Lower lobe of right lung (tissue), 2 donors: ENCODE measurements at places on chromosomes 3 and 15. TPM values are rescaled to one million over a fixed set of nuclear protein-coding genes. Genes with fewer than 3 reads are reported as not detected.

DNA sequence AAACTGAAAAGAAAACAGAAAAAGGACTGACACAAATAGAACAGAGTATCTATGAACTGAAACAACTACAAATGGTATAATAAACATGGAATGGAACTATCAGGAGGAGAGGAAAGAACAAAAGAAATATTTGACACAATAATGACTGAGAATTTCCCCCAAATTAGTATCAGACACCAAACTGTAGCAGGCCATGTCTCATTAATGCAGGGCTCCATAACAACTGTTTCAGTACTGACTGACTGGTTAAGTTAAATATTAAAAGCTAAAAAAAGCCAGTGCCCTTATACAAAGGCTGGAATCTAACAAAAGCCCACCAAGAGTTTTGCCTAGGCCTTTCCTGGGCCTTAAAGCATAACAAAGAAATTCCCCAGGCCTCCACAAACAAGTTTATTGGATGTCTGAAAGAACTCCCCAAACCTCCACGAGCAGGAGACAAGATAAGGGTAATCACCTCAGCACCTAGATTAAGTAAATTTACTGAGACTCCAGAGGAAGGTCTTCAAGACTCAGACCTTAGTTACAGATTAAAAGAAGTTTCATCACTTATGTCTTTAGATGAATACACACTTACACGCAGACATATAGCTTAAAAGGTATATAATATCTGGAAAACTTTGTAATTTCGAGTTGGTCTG lies 45.7 kb downstream of the KPNA1 start:
- DNase-seq, result no peak
- H3K27ac ChIP-seq, result no peak overlapping the region
- no peaks in the 10 kb centered on the region for H3K4me1 ChIP-seq
- peaks cover 28% of the 10 kb centered on the region for H3K36me3 ChIP-seq

DNA sequence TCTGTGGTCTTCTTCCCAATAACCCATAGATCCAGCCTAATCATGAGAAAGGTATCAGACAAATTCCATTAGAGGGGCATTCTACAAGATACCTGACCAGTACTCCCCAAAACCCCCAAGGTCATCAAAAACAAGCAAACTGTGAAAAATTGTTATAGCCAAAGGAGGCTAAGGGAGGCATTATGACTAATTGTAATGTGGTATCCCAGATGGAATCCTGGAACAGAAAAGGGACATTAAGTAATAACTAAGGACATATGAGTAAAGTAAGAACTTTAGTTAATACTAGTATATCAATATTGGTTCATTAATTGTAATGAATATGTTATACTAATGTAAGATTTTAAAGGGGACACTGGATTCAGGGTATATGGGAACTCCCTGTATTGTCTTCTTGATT lies 20.4 kb downstream of the SPTSSB start:
- H3K4me1 ChIP-seq, result no peaks in the 10 kb centered on the region
- H3K27ac ChIP-seq, result no peak overlapping the region
- no peak for DNase-seq
- peaks cover 17% of the 10 kb centered on the region for H3K27me3 ChIP-seq
- no peak overlapping the region for H3K4me3 ChIP-seq

The NLGN1 gene
- 3.9 TPM for total RNA-seq

DNA sequence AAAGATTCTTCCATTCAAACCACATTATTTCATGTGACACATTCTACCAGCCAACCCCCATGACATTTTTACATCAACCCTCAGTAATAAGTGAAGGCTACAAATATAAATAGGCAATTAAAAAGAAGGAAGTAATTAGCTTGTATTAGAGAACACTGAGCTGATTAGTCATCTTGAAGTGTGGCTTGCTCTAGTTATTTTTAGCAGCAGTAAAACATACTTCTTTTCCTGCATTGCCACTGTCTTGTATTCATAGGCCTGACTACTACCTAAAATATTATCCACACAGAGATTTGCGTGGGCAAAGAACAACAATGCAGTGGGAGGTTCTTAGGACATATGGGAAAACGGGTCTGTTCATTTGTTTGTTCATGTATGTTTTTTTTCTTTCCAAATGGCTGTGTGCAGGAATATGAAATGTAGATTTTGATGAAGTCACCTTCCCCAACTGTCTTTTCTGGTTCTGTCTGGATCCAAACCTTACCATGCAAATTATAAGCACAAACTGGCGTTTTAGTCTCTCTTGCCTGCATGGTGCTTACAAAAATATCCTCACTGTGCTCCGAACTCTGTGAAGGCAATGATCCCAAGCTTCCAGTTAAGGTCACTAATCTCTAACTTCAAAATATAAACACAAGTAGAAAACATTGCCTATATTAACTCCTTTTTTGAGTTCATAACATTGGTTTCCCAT lies 31.5 kb upstream of the TM4SF4 start:
- H3K36me3 ChIP-seq, result no peaks in the 10 kb centered on the region
- peaks cover 8% of the 10 kb centered on the region for H3K4me1 ChIP-seq
- DNase-seq, result no peak
- H3K27me3 ChIP-seq, result no peaks in the 10 kb centered on the region
- H3K27ac ChIP-seq, result no peak overlapping the region

- no peak overlapping the region for H3K27ac ChIP-seq
- H3K4me1 ChIP-seq, result no peaks in the 10 kb centered on the region
- no peaks in the 10 kb centered on the region for H3K27me3 ChIP-seq
- DNase-seq, result no peak
- H3K36me3 ChIP-seq, result no peaks in the 10 kb centered on the region
Measured at GRCh38 chr15:69224383-69224782, 63.9 kb downstream of the GLCE start.
